Activated gamma-delta T cell treated with anti-CD3 and anti-CD28 coated beads, Interleukin-2, amount 50 U/mL, for 16 hours (primary cell): ENCODE measurements at places on chromosomes 11 and 22.

GRCh38 chr11:67273260-67273990, 7.2 kb downstream of the GRK2 start:
- no peak for DNase-seq

DNA sequence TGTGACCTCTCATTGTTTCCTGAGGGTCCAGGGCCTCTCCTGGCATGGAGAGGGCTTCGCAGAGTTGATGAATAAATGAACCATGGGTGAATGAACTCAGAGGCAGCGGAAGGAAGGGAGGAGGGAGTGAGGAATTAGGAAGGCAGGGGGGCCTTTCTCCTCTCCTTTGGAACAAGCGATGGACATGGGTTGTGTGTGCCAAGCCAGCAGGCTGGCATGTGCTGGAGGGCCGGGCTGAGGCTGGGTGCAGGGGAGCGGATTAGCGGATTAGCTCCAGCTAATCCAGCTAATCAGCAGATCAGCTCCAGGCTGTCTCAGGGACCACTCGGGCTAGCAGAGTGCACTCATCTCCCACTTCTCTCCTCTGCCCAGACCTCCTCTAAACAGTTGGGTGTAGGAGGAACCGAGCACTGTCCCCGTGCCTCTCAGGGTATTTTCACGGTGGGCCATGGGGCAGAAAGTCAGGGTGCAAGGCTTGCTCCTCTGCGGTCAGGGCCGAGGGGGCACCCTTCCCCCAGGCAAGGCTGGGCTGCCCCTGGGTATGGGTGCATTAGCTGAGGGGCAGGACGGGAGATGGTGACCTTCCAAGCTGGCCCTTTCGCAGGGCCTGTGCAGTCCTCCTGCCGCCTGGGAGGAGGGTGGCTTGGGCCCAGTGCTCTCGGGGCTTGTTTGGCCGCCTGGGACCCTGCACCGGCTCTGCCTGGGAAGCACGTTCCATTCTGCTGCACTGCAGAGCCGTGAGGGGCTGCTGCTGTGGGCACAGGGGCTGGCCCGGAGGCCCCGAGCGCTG, 120.3 kb upstream of the B3GAT1 start:
- DNase-seq, result no peak

- DNase-seq, result no peak
These were observed 108.7 kb downstream of the CTTN start for GRCh38 chr11:70506986-70507385.

DNA sequence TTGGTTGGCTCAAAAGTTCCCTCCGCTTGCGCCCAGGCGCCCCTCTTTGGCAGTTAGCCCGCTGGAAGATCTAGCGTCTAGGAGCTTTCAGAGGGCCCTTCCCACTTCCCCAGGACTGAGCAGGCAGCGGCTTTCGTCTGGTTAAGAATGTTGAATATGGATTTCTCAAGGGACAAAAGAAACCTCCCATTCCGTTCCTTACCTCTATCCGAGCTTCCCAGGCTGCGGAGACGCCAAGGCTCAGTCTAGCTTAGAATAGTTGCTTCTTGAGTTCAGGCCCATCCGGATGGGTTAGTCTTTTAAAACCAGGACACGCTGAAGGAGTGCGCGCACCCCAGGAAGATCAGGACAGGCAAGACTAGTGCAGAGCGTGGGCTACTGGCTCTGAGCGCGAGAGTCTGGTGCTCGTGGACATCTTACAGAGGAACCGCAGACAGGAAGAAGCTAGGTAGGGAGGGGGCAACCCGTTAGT, 1.6 kb downstream of the NELL1 start:
- DNase-seq, result no peak

DNA sequence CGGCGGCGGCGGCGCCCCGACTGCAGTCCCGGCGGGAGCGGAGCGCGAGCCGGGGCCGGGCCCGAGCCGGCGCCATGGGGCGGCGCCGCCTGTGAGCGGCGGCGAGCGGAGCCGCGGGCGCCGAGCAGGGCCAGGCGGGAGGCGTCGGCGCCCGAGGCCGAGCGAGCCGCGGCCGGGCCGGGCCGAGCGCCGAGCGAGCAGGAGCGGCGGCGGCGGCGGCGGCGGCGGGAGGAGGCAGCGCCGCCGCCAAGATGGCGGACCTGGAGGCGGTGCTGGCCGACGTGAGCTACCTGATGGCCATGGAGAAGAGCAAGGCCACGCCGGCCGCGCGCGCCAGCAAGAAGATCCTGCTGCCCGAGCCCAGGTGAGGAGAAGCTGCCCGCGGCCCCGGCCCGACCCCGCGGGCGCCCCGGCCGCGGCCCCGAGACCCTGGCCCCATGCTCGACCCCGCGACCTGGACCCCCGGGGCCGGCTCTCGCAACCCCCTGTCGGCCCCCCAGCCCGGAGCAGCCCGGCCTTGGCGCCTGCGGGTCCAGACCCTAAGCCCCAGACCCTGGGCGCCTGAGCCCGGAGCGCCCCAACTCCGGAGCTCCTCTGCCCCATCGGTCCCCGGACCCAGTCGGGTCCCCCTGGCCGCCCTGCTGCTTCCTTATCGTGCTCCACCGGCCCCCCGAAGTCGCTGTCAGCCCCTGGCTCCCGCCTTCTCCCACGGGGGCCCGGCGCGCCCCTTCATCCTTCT, at the start of gene GRK2:
Gene GRK2, plus strand, starts transcription at position 25 of the 739 bp plus-strand sequence. Its CDS starts 227 bp downstream, at position 252.
- no peak for DNase-seq

DNA sequence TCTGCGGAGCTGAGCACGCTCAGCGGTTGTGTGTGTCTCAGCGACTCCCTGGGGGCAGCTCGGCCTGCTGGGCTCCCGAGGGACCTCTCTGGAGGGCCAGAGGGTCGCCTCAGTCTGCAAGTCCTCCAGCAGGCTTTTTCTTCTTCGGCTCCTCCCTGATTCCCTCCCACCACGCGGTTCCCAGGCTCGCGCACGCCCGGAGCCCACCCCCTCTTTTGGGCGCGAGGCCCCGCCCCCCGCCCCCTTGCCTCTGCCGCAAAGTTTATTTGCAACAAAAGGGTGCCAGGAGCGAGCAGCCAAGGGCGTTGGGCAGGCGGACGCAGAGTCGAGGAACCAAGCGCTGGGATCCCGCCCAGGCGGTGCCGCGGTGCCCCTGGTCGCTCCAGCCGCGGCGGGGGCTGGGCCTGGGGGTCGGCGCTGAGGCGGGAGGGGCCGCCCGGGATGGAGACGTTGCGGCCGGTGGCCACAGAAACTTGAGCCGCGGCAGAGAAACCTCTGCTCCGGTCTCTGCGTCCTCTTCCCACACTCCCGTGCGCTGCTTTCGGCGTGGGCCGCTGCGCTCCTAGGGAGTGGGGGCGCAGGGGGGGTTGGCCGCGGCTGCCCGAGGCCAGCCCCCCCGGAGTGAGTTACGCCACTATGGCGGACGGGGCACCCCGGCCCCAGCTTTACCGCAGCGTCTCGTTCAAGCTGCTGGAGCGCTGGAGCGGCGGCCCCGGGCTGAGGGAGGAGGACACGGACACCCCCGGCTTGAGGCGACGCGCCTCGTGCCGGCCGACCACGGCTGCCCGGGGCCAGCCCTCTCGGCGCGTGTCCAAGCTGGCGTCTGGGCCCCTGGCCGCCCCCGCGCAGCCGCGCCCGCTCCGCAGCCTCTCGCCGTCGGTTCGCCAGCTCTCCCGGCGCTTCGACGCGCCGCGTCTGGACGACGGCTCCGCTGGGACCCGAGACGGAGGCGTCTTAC, at the start of gene ARHGEF17:
Gene ARHGEF17, plus strand, starts transcription at position 274 of the 958 bp plus-strand sequence. Its CDS starts 363 bp downstream, at position 637.
- no peak for DNase-seq

- no peak for DNase-seq
These were observed 1166.5 kb downstream of the LRRC4C start for GRCh38 chr11:40292721-40293508.

GRCh38 chr22:19981171-19981960, 35.3 kb downstream of the ARVCF start:
- DNase-seq, result no peak
